ENCODE measurements at places on chromosomes 3 and 15.

GRCh38 chr3:197471221-197472010, 84.4 kb downstream of the BDH1 start:
- DNase-seq = no peak

- DNase-seq = no peak
Observed at GRCh38 chr3:144235489-144235888, 263.9 kb downstream of the DIPK2A start.

DNA sequence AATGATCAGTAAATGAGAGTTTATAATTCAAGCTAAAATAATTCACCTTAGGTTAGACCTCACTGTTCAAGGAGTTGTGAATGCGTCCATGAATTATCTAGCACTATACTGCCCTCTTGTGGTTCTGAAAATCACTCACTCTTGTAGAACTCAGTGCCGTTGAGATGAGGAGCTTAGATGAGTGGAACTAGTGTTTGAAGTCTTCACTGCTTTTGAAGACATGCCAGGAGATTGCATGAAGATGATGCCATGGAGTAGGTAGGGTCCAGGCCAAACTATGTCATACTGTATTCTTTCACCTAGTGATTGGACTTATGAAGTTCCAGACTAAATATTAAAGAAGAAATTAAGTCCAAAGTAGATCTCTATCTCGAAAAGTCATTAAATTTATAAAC, 28.8 kb downstream of the LYSMD4 start:
- no peak for DNase-seq

GRCh38 chr3:194705761-194706160, 20.1 kb downstream of the FAM43A start:
- no peak for DNase-seq

DNA sequence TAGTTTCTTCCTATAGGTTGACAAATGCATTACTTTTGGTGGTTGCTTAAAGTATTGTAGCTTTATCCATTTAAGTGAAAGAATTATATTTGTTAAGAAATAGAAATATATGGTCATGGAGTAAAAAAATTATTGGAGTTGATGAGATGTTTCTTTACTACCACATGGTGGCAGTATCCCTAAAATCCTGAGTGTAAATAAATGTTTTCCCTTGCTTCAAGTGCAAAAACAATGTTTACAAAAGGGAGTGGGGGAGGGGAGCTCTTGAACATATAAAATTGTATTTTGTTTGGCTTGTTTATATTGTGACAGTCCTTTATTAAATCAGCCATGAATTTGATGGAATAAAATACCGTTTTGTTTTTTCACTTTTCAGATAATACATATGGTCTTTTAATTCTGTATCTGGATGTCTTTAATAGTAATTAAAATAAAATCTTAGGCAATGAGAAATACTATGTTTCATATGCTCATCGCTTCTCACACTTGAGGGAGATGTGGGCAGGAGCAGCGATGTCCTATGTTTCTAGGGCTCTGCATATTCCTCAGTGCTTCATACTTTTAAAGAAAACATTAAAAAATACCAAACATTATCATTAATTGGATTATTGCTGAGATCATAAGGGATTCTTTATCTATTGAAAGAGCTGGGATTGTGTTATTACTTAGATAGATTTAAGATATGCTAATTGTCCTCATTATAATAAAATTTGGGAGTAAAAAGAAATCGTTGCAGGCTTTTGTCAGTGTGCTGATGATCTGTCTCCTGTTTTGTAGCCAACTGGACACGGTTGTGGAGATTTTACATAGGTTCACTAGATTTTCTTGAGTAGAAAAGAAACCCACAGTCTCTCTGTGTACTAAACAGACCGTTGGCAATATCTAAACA, 349.7 kb downstream of the TUSC7 start:
- no peak for DNase-seq

DNA sequence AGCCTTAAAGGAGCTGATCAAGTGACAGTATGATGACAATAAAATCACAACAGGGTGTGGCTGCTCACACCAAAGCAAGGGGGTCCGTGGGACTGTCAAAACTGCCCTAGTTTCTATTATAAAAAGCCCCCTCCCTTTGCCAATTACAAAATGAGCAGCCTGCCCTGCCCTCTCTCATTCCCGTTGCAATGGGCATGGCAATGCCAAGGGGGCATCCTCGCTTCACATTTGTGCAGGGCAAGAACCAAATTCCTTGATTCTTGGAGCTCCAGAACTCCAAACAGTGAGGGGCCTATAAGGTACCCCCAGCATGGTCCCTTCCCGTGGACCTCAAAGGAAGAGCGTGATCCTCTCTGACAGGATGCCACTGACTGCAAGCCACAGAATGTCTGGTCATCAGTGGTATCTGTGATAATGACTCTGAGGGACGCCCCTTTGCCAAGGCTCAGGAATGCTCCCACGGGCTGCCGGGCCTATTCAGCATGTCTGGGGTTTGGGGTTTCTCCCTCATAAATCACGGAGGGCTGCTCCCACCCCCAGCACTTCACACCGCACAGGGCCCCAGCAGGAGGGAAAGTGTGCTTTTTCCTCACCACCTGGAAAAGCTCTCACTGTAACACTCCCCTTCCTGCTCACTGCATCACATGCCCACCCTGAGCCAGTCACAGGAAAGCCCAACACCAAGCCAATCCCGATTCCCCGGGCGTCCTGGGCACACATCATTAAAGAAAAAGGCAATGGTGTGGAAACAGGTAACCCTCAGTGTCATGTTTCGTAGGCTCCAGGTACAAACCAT, 105.1 kb upstream of the TRPM1 start:
- no peak for DNase-seq

- DNase-seq = no peak
Observed at GRCh38 chr15:34239151-34239808, 14.5 kb downstream of the EMC4 start.

DNA sequence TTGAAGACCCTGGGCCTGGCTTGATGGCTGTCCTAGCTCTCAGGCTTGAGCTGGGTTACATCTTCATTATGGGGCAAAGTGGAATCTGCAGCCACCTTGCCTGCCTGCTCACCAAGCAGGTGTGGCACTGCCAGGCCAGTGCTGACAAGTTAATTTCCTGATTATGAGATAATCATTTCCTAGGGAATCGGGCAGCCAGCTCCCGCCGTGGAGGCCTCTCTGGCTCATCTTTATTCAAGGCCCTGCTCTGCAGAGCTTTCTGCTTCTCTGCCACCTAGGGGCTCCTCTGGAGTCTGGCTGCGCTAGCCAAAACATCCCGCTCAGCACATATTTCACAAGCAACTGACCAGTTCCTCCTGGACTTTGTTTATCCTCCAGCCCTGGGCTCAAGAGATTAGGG, 9.9 kb downstream of the LOXL1 start:
- DNase-seq = no peak

DNA sequence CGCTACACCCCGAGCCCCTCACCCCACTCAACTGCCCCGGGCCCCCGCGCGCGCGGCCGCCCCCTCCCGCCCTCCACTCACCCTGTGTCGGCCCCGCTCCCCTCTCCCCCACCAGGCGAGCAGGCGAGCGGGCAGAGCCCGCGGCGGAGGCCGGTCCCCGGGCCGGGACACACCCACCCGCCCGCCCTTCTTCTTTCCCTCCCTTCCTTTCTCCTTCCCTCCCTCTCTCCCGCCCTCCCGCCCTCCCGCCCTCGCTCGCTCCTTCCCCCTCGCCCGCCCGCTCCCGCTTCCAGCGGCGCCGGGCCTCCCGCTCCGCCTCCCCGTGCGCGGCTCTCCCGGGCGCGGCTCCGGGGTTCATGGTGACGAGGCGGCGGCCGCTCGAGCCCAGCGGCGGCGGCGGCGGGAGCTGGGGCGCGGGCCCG, at the start of gene CTDSPL:
CTDSPL (plus strand) TSS at position 261 of the 422 bp plus-strand sequence. CDS start 320 bp downstream, outside the sequence.
- DNase-seq = no peak

GRCh38 chr3:159263750-159264553, 462.1 kb downstream of the MFSD1 start:
- no peak for DNase-seq

DNA sequence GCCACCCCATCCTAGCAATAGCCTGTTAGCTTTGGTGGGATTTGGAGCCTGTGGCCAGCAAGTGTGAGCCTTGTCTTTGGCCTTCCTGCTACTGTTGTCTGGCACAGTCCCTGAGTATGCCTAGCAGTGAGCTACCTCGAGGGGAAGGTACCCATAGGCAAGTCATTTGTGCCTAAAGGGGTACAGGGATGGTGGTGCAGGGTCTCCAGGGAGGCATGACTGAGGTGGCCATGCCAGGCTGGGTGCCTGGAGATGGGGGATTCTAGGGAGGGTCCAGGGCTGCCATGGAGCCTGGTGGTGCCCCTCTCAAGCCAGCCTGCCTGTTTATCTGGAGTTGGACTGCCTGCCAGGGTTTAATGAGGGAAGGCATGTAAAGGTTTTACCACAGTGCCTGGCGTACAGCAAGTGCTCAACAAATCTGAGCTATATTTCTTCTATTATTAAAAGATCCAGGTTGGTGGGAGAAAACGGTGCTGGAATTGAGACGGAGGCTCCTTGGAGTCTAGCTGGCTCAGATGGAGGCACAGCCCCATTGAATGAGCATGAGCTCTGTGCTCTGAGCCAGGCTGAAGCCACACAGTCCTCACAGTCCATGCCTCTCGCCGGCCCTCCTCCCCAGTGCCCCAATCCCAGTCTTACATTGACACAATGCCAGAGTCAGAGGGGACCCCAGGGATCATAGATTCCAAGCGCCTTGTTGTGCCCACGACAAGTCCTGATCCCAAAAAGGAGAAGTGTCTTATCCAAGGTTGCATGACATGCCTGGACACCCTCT, 76.2 kb downstream of the CORO2B start:
- DNase-seq = no peak

DNA sequence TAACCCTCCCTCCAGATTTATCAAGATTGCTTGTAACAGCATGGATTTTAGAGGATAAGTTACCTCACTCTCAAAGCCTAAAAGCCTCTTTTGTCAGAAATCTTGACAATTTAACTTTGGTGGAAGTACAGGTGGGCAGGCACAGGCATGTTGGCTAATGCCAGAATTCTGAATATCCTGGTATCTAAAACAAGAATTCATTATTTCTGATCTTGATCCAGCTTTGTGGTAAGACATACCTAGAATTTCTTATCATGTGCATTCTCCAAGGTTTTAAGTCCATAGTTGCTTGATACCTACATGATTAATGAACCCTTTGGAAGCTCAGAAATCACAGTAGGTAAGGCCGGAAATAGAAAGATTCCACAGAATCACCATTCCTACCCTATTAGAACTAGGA, 109.9 kb upstream of the TTC14 start:
- DNase-seq = no peak

DNA sequence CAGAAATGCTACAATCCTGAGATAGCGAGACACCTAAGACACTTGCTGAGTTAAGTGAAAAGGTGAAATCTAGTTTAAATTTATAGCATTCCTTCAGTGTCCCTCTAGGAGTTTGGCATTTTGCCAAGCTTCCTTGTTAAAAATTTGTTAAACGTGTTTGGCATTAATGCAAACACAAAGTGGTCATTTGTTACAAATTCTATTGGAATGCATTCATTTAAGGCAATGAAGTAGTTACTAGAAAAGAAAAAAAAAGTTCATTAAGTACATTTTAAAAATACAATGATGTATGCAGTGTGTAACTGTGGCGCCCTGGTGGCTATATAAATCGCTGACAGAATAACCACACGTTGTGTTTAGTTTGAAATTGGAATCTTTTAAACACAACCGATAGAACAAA, 31.3 kb upstream of the WNT5A start:
- DNase-seq = no peak

GRCh38 chr15:92937901-92938300, 37.8 kb downstream of the CHD2 start:
- DNase-seq = no peak

GRCh38 chr3:50136714-50137405, 18.3 kb upstream of the SEMA3F start:
- DNase-seq = no peak

DNA sequence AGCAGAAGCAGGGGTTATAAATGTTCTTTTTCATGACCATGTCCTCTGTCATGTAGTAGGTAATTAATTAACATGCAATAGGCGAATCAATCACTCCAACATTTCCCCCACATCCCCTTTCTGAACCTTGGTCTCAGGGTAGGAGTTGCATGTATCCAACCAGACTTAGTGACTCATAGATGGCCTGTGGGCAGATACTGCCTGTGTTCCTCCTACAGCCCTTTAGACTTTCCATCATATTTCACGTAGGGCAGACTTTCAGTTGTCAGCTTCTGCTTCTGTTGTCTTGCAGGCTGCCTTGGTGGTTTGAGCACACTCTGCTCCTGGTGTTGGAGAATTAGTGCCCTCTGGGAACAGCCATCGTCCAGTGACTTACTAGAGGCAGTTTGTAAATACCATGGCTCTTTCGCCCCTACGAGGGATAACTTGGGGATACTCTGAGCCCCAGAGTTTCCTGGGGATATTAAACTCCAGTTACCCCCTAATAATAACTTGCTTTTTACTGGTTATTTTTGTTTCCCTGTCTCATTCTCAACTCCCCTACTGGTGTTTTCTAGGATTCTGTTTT, 244.4 kb downstream of the EDEM1 start:
- no peak for DNase-seq

DNA sequence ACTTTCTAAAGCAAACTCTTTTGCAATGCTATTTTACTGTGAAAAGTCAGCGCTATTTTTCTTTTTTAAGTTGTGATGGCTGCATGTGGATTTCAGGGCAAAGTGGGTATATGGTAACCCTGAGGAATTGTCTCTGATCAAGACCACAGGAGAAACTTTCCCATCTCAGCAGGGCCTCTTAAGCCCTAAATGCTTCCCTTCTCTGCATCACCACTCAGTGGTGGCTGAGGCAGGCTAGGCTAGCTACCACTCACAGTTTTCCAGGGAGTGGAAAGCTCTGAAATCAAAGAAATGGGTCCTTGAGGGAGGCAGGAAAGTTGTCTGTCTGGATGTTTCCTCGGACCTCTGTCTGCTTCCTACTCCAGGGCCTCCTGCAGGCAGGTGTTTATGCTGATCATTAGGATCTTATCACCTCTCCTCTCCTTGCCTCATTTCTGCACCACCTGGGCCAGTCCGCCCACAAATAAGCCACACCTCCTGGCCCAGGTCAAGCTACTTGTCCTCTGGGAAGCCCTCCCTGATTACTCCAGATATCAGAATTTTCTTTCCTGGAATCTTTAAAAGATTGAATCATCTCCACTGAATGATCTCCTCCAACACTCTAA, 37.0 kb downstream of the CEMIP start:
- DNase-seq = no peak

GRCh38 chr3:5799398-5799797, 611.9 kb downstream of the EDEM1 start:
- no peak for DNase-seq

GRCh38 chr3:153840487-153840886, 280.7 kb upstream of the ARHGEF26 start:
- DNase-seq = no peak

GRCh38 chr15:40436116-40436891, 4.4 kb upstream of the BAHD1 start:
- no peak for DNase-seq

DNA sequence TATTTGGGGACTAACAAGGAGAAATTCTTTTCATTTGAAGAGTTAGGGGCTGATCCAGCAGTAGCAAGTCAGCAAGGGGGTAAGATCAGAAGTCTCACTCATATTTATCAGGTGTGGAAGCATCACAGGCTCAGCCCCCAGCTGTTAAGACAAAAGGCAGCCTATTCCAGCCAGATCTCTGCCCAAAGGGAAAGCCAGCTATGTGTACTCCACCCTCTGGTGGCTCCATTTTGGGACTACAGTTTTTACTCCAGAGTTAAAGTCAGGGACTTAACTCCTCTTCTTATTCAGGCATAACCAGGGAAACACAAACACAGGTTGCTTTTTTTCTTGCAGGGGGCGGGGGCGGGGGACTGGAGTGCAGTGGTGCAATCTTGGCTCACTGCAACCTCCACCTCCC, 19.2 kb downstream of the UBP1 start:
- DNase-seq = no peak

All from activated CD8-positive, alpha-beta memory T cell treated with anti-CD3 and anti-CD28 coated beads for 48 hours (primary cell).